WTC11 (cell line): ENCODE measurements at places on chromosomes 3 and 15. TPM values are rescaled to one million over a fixed set of nuclear protein-coding genes. Genes with fewer than 3 reads are reported as not detected.

The GPR87 gene
- total RNA-seq, result 0.16 TPM in 1 of 3 replicates, not detected in the others

The ARID3B gene
- total RNA-seq, result 122 to 133 TPM (median 124 TPM) in 3 replicates

DNA sequence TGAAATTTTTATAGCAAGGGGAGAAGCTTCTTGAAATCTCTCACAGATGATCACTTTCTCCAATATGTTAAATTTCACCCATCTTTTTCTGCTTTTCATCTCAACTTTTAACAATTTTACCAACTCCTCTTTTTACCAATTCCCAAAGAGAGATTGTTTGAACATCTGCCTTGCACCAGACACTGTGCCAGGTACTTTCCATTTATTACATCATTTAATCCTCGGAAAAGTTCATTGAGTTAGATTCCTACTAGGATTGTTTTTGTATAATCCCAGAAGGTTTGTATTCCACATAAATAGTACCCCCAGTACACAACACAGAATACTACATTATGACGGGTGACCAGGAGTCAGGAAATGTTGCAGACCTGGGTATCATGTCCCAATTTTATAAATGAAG is 74.1 kb downstream of the ATP8B4 start:
- H3K4me1 ChIP-seq, result no peaks in the 10 kb centered on the region
- H3K27me3 ChIP-seq, result no peaks in the 10 kb centered on the region
- no peak overlapping the region for H3K4me3 ChIP-seq
- H3K36me3 ChIP-seq, result peaks cover 18% of the 10 kb centered on the region

- peaks cover 11% of the 10 kb centered on the region for H3K4me1 ChIP-seq
- H3K36me3 ChIP-seq, result no peaks in the 10 kb centered on the region
- DNase-seq, result no peak
- H3K27ac ChIP-seq, result no peak overlapping the region; the same call in 1 of the 2 replicates
- H3K27me3 ChIP-seq, result peaks cover 28% of the 10 kb centered on the region
- H3K4me3 ChIP-seq, result no peak overlapping the region
Measured at GRCh38 chr15:28881170-28881569, 4.6 kb upstream of the APBA2 start.

GRCh38 chr15:61500951-61501620 is 272.0 kb upstream of the RORA start:
- H3K4me1 ChIP-seq, result peaks cover 26% of the 10 kb centered on the region
- H3K27me3 ChIP-seq, result no peaks in the 10 kb centered on the region
- DNase-seq, result no peak
- H3K36me3 ChIP-seq, result no peaks in the 10 kb centered on the region

GRCh38 chr15:77909182-77909940 is 168.2 kb downstream of the TBC1D2B start:
- no peak for DNase-seq
- H3K4me1 ChIP-seq, result peaks cover 17% of the 10 kb centered on the region
- no peak overlapping the region for H3K4me3 ChIP-seq
- H3K27ac ChIP-seq, result no peak overlapping the region
- H3K27me3 ChIP-seq, result peaks cover 3% of the 10 kb centered on the region; the same call in 1 of the 2 replicates
- H3K36me3 ChIP-seq, result no peaks in the 10 kb centered on the region
